DMS53 (cell line): ENCODE measurements at places on chromosomes 11 and 22.

- DNase-seq = no peak
Measured at GRCh38 chr22:45564349-45565030, 61.8 kb downstream of the FBLN1 start.

- no peak for DNase-seq
Measured at GRCh38 chr22:50080077-50080465, 5.2 kb downstream of the MLC1 start.

GRCh38 chr11:69637941-69638871, 2.8 kb upstream of the CCND1 start:
- DNase-seq = peak; percentile 70

GRCh38 chr11:92854952-92855351, 114.5 kb upstream of the MTNR1B start:
- DNase-seq = peak; percentile 28

DNA sequence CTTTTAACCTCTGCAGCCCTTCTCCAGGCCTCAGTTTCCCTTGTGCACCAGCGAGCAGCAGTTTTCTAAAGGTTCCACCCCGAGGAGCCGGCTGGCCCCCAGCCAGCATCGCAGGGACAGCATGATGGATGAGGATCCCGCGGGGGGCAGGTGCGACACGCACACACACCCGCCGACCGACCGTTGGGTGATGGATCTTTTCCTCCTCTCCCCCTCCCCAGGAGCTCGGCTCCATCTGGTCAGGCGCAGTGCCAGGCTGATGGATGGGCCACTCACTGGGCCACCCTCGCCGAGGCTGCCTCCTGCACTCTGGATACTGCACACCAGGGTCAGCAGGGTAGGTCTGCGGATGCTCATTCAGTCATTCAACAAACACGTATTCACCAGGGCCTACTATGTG, 12.8 kb upstream of the CABP7 start:
- DNase-seq = no peak

DNA sequence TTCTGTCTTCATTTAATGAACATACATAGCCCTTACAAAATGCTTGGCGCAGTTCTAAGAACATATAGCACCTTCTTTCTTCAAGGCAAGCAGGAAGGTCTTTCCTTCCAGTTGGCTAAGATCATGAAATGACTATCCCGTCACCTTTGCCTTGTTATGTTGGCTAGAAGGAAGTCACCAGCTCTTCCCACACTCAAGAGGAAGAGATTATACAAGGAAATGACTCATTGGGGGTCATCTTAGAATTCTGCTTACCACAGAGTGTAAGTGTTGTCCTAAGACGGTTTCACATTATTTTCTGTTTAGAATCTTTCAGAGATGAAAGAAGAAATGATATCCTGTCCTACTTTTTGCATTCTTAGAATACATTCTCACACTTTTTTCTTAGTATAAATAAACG, 808.0 kb upstream of the LUZP2 start:
- peak; percentile 16 for DNase-seq

DNA sequence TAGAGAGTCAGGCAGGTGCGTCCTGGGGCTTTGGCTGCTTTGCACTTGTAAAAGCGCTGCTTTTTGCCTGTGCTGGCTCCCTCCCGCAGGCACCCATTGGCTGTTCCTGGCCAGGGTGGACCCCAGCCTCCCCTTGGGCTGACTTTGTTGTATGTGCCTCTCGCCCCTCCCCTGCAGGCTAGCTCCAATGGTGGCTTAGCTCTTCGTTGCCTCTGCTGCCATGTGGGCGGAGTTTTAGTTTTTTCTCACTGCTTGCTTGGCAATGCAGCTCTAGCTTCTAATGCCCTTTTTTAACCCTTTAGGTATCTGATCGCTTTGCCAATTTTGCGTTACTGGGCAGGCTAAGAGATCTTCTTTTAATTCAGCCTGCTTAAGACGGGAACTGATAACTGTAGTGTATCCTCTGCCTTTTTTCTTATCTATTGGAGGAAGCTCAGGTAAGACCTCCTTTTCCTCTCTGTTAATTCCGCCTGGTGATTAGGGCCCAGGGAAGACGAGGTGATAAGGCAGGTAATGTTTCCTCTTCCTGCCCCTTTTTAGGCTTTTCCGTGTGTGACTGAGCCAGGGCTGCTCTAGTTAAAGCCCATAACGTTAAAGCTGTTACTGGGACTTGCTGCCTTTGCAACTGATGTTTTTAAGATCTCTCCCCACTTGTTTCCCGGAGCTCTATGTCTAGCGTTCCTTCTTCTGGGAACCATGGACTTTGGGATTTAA, 11.7 kb upstream of the GLYATL1 start:
- peak; percentile 81 for DNase-seq
